Amniotic stem cell (primary cell): ENCODE measurements at places on chromosomes 1 and 21.
A peak's percentile ranks its signal among the peaks of the same experiment; 100 is the strongest.

- DNase-seq: no peak
These were observed 14.5 kb upstream of the RUNX1 start for GRCh38 chr21:35063428-35064172.

GRCh38 chr1:110880708-110881374 lies 7.9 kb downstream of the CD53 start:
- no peak for DNase-seq

DNA sequence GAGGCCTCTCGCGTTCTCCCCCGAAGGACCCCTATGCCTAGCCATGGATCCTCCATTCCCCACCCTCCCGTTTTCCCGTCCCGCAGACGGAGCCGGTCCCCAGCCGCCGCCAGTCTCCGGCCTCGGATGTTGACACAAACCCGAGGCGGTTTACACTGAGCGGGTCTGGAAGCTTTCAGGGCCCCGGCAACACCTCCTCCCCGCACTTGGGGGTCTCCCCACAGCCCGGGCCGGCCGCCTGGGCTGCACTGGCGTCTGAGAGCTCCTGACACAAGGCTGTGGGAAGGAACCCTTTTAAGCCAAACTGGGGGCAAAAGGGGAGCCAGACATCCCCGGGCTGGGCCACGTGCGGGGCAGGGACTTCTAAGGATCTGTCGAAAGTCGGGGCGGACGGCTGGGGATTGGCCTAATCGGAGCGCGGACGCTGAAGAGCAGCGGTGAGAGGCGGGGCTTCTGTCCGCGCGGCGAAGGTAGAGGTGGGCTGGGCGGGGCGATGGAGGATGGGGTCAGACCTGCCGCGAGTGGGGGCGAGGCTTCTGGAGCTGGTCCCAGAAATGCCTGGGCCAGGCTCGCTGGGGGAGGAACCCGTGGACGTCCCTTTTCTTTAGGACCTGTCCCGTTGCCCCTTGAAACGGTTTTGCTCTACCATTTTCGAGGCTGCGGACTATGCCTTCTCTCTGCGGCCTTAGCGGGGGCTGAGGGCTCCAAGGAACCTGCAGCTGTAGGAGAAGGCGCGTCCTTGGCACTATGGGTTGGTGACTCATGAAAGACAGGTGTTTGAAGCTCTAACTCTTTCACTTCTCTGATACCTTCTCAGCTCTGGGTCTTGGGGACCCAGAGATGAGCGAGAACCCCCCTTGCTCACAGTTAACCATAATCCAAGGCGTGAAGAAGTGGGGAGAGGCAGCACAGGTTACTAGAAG lies 1.2 kb upstream of the HPCAL4 start:
- no peak for DNase-seq

GRCh38 chr1:86464819-86465218 lies 3.9 kb upstream of the CLCA1 start:
- DNase-seq: no peak

DNA sequence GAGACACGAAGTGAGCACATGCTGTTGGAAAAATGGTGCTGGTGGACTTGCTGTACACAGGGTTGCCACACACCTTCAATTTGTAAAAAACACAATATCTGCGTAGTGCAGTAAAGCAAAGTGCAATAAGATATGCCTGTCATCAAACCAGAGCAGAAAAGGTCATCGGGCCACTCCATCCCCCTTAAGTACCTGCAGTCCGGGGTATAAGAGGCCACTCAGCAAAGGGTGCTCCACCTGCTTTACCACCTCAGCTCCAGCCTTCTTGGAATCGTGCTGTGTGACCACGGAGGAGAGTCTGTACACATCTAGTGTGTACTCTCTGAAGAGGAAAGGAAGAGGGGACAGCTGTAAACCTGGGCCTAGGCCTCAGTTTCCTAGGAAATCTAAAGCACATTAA lies 10.9 kb downstream of the YARS1 start:
- no peak for DNase-seq

DNA sequence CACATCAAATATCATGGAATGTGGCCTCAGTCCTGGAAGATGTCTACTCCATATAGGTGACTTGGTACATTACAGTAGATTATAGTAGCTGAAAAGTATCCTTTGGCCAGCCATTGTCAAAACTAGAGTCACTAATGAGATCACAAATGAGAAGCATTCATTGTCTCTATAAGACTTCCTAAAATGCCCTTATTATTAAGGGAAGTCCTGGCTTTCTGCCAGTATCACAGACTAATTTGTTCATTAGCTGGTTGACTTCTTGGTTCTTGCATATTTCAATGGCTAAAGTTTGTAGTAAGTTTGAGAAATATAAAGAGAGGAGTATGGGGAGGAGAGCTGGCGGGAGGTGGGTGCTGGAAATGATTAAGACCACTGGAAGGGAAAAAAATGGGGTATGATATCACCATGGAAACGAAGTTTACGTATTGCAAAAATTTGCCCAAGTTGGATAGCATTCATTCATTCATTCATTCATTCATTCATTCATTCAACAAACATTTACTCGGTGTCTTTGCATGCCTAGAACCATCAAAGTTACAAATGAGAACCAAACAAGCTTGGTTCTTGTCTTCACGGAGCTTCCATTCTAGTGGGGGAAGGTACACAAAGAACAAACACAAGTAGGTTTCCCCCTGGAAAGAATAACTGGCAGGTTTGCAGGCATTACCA lies 11.7 kb upstream of the B3GALNT2 start:
- DNase-seq: no peak

DNA sequence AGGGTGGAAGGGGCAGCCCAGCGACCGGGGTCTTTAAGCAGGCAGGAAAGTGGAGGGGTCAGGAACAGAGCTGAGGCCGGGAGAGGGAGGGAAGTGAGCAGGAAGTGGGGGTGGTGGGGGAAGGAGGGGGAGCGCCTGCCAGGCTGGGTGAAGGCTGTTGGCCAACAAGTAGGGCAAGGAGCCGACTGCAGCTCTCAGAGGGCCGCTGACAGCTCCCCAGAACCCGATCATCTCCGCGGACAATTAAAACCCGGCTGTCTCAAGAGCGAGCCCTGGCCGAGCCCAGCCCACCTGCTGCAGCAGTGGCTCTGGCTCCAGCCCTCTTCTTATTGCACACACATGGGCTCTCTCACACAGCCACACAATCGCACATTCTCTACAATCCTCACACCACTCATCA lies 51.6 kb downstream of the GRIK3 start:
- no peak for DNase-seq

DNA sequence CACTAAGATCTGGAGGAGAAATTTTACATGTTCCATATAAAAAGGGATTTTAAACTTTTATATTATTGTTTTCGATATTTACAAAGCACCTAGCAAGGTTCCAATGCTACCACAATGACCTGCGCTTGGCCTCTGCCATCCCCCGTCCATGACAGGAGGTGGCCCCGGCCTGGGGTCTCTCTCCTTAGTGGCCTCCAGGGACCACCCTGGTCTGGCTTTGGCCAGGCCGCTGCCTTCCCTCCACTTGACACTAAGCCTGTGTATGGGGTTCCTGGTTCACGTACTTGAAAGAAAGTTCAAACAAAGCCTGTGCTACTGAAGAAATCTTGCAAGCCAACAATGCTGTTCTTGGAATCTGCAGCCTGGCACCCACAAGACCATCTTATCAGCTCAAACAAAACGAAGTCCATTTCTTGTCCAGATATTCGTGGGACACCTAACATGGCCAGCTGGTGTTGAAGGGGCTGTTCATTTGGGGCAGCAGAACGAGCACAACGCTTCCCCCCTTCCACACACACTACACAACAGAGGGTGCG lies 12.8 kb downstream of the PRDM15 start:
- DNase-seq: no peak

DNA sequence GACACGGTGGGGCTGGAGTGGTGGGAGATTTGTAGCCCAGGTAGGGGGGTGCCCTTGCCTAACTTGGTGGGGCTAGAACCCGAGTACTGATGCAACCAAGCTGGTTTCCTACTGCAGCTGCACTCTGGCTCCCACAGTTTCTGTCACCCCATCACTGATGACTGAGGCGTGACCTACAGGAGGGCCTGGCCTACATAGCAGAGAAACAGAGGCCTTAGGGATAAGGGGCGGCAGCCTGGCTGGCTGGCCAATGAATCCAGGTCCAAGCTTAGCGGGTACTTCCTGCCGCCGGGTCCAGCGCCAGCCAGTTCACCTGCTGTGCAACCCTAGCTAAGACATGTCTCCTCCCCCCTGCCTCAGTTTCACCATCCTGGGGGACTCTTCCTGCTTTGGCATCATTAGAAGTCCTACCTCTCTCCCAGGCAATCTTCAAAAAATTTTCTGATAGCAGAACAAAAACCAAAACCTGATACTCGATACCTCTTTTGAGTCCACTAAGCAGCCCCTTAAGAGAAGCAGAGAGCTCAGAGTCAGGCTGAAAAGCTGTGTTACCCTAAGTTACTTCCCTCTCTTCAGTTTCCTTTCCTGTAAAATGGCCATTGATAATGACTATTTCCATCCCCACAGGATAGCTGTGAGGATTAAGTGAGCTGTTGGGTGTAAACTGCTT lies 27.3 kb upstream of the RNF19B start:
- no peak for DNase-seq

DNA sequence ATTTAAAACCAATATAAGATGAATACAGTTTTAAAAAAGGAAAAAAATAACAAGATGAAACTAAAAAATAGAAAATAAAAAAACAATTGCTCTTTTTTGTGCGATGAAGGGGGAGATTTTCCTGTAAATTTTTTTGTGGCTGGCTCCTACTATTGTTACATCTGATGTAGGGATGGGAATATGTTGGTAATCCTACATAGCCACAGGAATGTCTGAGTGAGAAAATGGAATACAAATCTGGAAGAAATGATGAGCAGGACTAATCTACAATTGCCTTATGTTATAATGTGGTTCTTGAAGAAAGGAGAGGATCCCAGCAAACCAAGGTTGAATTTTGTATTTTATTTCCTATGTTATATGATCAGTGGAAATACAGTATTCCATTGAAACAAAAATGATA lies 40.9 kb downstream of the ATP6V1G3 start:
- DNase-seq: no peak

GRCh38 chr1:234659538-234659937 lies 49.6 kb upstream of the IRF2BP2 start:
- peak; percentile 40 for DNase-seq

- DNase-seq: no peak
These were observed 18.0 kb downstream of the PTPRU start for GRCh38 chr1:29254346-29254745.

GRCh38 chr1:93443454-93443853 lies 4.5 kb upstream of the FNBP1L start:
- no peak for DNase-seq
